Stimulated activated naive CD4-positive, alpha-beta T cell treated with Interleukin-2 at 50 U/mL for 16 hours (primary cell): ENCODE measurements at places on chromosomes 3 and 15.

- DNase-seq = no peak
Observed at GRCh38 chr3:127089486-127090145, 103.3 kb upstream of the PRR23E start.

DNA sequence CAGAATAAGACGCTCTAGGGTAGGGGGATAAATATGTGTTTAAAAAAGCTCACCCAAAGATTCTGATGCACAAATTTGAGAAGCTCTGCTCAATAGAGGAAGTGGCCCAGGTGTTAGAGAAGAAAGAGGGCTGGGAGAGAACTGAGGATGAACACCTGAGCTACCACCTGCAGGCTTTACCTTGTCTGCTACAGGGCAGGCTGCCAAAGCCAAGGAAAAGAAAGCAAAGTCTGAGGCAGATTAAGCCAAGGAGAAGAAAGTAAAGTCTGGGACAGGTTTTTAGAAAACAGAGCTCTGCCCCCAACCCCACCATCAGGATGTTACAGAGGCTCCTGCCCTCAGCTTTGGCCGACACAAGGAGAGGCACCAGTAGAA is 92.9 kb downstream of the THRB start:
- no peak for DNase-seq

DNA sequence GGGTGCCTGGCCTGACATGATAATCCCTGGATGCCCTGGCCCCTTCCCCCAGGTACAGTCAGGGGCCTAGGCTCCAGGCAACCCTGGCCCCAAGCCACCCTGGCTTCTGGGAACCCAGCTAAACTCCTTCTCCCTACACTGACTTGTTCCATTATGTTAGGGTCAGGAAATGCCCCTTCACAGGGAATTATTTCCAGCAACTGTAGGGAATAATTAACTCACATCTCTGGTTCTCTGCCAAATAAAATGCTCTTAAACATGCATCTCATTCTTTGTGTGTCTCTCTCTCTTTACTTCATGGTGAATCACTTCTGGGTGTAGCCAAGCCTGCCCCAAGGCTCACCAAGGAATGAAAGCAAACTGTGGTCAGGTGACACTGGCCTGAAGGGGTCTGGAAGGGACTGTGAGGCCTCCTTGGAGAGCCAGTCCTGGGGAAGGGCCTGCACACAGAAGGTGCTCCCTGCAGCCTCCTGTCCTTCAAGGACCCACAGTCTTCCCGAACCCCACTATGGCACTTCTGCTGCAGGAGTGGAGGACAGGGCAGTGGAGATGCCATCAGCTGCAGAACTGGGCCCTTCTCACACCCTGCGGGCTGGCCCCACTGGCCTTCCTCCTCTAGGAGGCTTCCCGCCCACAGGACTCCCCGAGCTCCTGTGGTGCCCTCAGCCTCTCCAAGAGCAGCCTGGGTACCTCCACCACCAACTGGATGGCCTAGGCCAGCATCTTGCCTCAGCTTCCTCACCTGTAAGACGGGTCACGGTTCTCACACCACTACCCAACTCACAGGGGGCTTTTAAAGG is 17.6 kb downstream of the TKT start:
- no peak for DNase-seq

GRCh38 chr3:128808672-128809071 is 70.7 kb upstream of the ACAD9 start:
- DNase-seq = no peak

DNA sequence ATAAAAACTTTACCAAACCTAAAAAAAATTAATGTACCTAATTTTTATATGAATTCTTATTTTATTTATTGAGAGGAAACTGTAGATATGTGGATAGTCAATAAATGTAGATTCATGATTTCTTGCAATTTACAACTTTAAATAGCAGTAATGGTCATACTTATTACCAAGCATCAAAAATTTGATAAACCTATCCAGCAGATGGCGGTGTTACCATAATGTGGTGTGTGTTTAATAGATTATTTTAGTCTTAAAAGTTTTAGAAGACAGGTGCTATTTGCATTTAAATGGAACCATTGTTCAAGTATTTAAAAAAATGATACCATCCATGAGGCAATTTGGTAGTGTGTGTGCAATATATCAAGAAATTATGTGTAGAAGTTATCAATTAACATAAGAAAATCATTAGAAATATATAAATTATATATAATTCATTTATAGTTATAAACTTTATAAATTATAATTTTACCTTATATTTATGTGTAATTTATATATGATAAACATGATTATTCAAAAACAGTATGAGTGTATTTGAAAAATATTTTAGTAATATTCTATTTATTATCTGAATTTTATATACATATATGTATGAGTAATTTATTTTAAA is 176.0 kb upstream of the BCHE start:
- DNase-seq = no peak

DNA sequence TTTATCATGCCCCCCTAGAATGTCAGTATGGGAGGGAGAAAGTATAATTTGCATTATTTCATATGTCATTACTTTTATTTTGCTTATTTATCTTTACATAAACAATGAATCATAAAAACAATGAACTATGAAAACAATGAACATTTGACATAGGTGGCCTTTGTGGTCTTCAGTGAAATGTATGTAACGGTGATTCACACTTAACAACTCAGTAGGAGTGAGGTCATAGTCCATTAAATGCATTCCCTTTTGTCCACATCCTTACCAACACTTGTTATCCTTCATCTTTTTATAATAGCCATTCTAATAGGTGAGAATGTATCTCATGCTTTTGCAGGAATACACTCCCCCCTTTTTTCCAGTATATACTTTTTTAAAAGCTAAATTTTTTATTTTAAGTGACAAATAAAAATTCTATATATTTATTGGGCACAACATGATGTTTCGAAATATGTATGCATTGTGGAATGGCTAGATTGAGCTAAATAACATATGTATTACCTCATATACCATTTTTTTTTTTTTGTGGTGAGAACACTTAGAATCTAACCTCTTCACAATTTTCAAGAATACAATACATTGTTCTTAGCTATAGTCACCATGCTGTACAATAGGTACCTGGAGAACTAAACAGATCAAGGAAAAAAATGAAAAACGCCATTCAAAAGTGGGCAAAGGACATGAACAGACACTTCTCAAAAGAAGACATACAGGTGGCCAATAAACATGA is 189.5 kb downstream of the WDR72 start:
- DNase-seq = no peak
